ENCODE measurements at places on chromosomes 6 and 20.

- DNase-seq = no peak
Measured at GRCh38 chr6:108243836-108244235, 17.0 kb downstream of the SNX3 start.

- DNase-seq = no peak
Measured at GRCh38 chr6:160093946-160094345, 27.7 kb upstream of the SLC22A1 start.

DNA sequence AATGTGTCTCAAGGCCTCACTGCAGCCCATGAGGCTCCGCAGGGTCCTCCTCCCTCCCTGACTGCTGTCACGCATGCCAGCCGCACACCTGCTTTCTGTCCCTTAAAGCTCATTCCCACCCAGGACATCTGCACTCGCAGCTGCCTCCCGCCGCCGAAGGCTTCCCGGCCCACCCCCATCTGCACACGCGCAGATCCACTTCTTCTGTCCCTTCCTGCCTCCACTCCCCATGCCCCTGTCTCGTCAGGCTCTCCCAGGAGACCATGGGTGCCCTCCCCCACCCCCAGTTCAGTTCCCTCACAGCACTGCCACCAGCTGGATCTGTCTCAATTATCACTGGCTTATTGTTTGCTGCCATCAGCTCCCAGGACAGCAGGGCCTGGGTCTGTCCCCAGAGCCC, 63.0 kb downstream of the RIPOR3 start:
- DNase-seq = no peak

DNA sequence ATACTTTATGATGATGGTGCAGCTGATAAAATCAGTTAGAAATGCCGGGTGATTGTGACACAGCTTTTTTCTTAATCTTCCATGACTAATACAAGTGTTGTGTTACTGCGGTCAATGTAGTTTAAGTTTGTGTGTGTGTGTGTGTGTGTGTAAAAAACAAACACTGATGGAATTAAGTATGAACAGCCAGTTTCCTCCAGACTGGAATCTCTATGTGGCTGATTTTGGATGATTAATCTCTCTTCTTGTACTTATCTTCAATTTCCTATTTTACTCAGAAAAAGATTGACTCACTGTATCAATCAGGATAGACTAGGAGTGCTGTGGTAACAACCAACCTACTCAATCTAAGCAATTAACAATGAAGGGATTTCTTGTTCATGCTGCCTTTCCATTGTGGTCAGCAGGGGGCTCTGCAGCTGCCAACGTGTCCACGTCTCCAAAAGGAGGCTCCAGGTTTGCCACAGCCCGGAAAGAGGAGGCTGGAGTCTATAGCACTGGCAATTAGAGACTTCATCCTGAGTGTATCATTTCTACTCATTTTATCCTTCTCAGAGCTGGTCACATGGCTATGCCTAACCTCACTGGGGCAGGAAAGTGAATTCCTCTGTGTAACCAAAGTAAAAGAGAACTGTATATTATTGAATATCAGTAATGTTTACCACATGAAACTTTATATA, 107.7 kb downstream of the CD109 start:
- no peak for DNase-seq

- no peak for DNase-seq
Measured at GRCh38 chr6:21220271-21220987, 373.1 kb upstream of the SOX4 start.

- DNase-seq = peak; percentile 4
Measured at GRCh38 chr20:53578492-53579222, 15.0 kb downstream of the ZNF217 start.

- no peak for DNase-seq
Measured at GRCh38 chr6:134379599-134379998, 61.7 kb upstream of the SGK1 start.

DNA sequence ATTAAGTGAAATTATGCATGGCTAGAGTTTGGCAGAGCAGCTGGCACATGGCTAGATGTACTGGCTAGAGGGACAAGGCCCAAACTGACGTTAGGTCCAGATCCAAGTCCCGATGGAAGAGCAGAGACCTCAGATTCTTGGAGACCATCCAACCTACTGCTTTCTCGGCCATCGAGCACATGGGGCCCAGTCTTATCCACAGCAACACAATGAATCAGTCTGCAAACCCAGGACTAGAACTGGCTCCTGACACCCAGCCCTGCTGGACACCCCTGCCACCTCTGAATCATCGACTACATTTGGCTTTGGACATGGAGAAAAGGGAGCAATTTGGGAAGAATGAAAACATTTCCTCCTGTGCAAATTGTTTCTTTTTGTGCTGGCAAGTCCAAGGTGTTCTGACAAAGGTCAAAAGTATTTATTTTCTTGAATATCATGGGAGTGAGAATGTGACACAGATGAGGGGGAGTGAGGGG, 23.9 kb upstream of the YWHAB start:
- no peak for DNase-seq

- DNase-seq = no peak
Measured at GRCh38 chr6:139425780-139426179, 51.3 kb upstream of the CITED2 start.

DNA sequence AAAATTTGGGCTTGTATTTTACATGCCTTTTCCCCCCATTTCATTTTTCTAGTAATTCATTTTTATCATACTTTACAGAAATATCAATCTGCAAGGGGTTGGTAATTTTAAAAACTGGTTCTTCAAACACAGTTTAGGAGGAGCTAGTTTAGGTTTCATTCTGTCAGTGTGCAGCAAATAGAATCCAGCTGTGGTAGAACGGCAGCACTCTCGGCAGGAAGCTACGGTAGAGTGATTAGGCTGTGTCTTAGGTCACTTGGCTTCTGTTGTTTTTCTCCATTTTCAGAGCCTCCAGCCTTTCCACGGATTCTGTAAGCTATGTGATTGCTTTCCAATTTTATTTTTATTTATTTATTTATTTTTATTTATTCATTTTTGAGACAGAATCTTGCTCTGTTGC, 32.7 kb downstream of the TLDC2 start:
- DNase-seq = no peak

- DNase-seq = no peak
Measured at GRCh38 chr6:168636147-168637004, 195.4 kb downstream of the SMOC2 start.

DNA sequence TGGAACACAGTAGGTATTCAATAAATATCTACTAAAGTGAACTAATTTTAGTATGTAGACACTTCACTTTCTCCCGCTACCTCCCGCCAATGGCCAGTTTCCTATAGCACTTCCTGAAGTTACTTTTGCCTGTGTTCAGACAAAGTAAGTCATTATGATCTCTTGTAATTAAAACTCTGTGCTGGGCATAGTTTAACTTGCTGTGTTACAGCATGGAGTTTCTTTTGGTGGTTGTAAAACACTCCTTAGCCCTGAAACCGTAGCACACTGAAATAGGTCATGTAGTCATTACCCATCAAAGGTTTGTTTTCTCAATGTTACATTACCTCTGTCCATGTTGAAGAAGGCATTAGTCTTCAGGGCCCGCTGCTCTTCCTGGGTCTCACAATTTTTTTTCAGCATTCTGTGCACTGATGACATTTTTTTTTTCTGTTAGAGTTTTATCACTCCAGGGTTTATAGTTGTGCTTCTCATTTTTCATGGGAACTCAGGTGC, 54.0 kb upstream of the CENPW start:
- DNase-seq = no peak

DNA sequence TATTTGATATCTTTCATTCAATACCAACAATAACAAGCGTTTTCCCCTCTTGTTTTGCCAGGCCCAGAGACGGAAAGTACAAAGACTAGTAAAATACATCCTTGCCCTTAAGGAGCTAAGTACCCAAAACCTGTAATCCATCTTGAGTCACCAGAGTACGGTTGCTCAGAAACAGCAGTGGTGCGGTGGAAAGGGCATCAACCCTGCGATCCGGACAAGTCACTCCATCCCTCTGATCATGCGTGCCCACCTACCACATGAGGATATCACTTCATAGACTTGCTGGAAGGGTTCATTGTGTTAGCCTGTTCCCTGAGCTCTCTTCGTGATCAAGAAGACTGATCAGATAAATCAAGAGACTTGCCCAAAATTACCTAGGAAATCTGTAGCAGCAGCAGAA, 1.9 kb downstream of the TOMM34 start:
- DNase-seq = no peak

GRCh38 chr6:153027480-153027879, 25.0 kb upstream of the MTRF1L start:
- DNase-seq = no peak

GRCh38 chr6:107511511-107511993, 21.6 kb downstream of the SOBP start:
- no peak for DNase-seq

- DNase-seq = no peak
Measured at GRCh38 chr6:12152023-12152970, 137.9 kb upstream of the EDN1 start.
